ENCODE measurements at places on chromosomes 1 and 21. TPM values are rescaled to one million over a fixed set of nuclear protein-coding genes. Genes with fewer than 3 reads are reported as not detected.

DNA sequence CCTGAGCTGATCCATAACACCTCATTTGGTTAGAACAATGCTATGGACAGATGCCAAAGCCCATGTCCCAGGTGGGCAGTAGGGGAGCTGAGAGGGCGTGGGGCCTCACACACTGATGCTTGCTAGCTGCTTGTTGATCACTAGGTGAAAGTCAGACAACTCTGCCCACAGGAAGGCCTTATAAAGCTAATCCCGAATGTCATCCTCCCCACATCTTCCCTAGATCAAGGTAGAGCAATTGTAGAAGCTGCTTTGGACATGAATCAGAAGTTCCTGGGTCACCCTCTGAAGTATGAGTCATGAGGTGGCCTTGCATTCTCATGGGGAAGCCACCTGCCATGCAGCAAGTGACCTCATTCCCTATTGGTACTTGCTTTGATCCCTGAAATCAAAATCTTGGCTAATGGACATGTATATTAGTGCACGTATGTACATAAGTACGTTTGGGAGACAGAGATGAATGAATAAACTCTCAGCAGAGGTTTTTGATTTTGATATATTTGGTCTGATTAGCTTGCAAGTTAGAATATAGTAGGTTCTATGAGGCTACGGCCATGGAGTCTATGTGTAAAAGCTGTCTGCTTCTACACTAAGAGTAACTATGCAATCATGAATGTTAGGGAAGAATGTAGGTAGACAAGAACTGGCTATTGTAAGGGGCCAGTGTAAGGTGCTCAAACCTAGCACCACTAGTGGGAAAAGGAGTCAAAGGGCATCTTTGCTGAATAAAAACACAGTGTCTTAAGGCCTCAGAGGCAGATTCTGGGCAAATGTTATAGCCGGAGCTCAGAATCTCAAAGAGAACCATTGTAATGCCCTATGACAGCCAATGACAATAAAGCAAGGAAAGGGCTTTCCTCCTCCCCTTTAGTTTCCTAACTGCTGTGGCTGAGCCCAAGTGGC lies 52.6 kb downstream of the ABCA4 start:
- no peak for DNase-seq

DNA sequence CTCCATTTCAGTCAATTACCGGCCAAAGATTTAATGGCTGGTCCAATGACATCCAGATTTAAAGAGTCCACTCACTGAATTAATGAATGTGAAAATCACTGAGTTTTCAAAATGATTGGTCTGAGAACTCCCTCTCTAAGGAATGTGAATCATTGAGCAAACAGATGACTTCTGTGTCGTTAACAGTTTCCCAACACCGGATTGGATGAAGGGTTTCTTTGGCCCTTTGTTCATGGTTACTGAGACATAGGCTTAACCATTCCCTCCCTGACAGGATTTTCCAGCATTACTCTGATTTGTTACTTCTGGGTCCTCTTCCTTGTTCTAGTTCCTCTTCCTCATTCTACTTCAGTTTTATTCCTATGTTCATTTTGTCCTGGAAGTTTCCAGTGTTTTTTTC lies 1.5 kb upstream of the CLDN17 start:
- no peak for DNase-seq

- peak; percentile 100 for DNase-seq
Observed at GRCh38 chr1:3772027-3772714, 378 bp upstream of the SMIM1 start.

DNA sequence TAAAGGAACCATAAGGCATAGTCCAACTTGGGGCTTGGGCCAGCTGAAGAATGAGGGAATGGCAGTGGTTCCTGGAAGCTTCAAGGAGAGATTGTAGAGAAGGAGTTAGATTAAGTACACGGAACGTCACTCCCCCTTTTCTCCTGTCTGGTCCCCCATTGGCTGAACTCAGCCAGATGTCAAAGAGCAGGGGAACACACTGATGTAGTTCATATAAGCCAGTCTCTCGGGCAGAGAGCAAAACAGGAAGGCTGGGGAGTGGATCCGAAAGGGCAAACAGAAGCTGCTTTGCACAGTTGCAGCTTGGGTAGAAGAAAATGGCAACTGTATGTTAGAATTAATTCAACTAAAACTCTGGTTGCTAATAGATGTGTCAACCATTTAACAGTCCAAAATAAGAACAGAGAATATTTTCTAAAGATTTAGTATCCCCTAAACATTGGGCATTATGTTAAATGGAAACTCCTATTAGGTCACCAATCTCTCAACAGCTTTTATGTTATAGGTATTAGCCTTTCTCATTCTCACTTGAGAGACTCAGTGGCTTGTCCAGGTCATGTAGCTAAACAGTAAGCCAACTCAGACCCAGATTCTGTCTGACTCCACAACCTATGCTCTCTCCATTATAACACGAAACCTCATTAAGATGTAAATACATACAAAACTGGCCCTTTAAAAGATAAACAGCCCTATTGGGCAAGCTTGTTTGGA lies 600.7 kb upstream of the USP24 start:
- no peak for DNase-seq

DNA sequence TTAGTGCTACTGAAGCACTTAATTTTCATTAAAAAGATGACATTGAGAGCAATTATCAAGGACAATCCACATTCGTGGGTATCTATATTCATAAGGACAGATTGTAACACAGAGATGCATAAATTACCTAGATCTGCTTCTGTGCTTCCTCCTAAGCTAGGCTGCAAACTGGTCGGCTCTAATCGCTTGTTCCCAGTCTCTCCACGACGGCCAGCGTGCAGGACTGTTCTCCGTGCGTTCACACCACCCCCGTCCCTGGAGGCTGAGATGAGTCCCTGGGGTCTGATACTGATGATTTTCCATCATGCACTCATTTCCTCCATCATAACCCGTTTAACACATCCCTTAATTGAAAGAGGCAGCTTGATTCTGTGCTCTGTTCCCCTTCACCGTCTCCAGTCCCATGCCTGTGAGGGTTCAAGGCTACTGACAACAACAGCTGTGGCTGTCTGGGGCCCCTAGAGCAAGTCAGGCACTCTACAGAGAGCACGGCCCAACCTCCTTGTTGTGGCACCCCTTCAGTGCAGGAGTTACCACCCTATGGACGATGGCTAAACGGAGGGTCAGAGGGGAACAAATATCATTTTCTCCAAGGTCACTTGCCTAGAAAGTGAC lies 469.6 kb downstream of the NPHP4 start:
- no peak for DNase-seq

DNA sequence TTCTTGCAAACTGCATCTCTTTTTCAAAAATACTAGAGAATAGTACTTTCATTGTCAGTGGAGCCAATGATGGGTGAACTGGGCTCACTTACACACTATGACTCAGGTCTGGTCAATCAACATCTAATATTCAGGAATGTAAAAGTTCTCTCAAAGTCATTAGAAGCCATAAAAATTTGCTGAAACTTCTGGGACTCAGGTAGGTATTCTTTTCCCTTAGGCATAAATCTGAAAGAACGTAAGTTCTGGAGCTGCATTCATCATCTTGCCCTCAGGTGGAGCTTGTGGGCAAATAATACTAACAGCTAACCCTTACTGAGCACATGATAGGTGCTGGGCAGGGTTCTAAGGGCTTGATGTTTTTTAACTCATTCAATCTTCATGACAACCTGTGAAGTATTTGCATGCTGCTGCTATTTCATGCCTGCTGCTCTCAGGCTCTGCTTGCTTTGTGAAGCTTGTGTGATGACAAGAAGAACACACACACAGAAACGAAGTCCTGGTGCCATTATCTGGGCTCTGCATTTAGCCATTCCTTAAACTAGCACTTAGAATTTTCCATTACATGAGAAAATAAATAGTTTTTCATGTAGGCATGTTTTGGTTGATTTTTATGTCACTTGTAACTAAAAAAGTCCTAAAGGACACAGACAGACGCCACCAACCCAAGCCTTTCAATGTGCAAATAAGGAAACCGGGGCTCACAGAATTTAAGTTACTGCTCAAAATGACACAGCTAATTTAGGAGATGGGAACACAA lies 394.2 kb upstream of the LYPLAL1 start:
- DNase-seq, result no peak

DNA sequence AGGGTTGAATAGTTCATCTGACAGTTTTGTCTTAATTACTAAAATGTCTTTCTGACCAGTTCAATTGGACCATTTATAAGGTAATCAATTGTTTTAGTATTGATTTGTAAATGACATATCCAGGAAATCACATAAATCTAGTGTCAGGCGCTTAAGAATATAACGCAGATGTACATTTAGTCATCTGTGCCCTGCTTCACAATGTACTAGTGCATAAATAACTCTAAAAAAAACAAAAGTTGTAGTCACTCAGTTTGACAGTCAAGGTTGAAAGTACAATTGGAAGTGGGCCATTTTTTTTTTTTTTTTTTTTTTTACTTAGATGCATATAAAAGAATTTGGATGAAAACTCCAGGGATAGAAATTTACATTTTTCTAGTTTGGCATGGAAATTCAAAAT lies 490.4 kb downstream of the PTPRC start:
- no peak for DNase-seq

- no peak for DNase-seq
Observed at GRCh38 chr1:194102607-194103006, 916.2 kb upstream of the B3GALT2 start.

GRCh38 chr1:110118636-110119396 lies 6.6 kb downstream of the UBL4B start:
- DNase-seq, result no peak

COL9A2 gene
- total RNA-seq, result 23.8 TPM

TGFBR3 gene
- total RNA-seq, result 2.4 TPM

F3 gene
- 21.9 TPM for total RNA-seq

IL20 gene
- not detected for total RNA-seq

All from H7 (cell line).